ENCODE measurements at places on chromosomes 2 and 18.

GRCh38 chr2:227661025-227661649 is 5.5 kb upstream of the SCYGR5 start:
- no peak for DNase-seq

DNA sequence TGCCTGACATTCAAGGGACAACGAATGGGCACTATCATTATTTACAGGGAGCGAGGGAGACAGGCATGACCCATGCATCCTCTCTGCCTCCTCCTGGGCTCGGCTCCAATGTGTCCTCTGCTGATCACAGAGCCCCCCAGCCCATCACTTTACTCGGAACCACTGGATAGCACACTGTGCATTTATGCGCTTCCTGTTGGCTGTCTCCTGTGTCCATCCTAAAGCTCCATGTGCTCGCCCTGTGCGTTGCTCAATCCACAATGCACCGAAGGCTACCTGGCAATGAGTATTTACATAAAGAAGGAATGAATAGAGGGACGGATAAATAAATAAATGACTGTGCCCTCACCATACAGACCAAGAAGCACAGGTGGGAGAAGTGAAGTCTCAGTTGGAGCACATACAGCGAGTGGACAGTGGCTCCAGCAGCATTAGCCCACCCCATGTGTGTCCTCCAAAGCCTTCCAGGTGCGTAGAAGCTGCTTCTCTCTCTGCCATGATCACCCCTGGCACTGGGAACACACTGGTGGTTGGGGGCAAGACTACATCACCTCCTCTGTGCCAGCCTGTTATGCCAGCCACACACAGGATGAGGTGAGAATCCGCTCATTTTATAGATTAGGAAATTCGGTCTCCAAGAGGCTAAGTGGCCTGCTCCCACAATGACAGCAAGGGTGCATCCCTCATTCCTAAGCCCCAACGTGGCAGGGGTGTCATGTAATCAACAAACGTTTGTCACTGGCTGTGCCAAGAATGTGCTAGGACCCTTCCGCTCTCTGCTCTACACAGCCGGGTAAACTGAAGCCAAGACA is 2.3 kb upstream of the GDF7 start:
- DNase-seq: no peak

GRCh38 chr2:11368059-11368572 is 23.7 kb upstream of the ROCK2 start:
- no peak for DNase-seq

DNA sequence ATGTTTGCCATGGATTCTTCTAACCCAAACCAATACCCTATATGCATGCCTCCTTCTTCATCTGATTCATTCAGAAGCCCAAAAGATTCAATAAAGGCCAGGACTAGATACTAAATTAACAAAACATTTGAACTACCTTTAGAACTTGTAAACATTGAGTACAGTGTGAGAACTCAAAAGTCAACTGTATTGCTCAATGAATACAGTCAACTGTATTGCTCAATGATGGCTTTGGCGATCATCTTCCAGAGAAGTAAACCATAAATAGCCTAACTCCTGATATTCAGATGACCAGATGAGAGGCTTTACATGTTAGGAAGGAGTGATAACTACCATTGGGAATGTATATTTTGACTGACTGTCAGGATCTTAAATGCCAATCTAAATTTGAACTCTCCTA is 206.5 kb upstream of the ITGA4 start:
- DNase-seq: peak; percentile 13

DNA sequence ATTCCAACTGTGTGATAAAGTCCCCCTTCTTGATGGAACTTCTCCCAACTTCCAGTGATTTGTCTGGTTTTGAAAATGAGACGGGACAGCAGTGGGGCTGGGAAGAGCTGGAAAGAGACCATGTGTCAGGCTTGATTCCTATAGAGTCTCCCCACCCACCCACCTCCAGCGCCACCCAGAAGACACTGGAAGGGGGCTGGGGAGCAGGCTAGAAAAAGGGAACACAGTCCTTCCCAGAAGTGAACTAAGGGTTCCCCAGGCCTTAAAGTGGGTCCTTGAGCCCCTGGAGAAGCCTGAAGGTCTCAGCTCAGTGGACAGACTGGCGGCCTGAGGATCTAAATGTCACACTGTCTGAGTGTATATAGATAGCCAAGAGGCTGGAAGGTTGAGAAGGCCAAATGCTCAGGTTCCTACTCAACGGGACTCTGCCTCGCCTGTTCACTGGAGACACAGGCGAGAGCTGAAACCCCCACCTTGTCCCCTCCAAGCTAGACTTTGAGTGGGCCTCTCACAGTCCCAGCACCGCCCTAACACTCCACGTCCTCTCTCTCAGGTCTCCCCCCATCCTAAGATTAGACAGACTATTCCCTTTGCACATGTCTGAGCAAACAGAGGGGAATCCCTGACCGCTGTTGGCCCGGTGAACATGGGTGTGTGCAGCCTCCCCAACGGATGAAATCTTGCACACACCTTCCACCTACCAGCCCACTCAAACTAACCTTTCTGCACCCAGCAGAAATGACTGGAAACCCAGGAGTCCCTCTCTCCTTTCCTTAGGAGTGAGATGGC is 1.6 kb downstream of the PKDCC start:
- DNase-seq: no peak

DNA sequence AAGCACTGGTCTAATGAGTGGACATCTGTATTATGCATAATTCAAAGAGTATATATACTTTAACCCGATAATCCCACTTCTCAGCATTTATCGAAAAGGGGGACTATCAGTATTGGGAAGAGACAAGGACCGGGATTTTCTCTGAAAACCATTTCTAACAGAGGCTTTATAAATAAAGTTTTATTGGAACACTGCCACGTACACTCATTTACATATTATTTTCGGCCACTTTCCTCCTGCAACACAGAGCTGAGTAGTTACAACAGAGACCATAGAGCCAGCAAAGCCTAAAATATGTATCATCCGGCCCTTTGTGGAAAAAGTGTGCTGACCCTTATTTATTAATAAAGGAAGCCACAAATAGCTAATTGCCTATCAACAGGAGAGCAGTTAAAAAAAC is 3.2 kb downstream of the HJURP start:
- no peak for DNase-seq

DNA sequence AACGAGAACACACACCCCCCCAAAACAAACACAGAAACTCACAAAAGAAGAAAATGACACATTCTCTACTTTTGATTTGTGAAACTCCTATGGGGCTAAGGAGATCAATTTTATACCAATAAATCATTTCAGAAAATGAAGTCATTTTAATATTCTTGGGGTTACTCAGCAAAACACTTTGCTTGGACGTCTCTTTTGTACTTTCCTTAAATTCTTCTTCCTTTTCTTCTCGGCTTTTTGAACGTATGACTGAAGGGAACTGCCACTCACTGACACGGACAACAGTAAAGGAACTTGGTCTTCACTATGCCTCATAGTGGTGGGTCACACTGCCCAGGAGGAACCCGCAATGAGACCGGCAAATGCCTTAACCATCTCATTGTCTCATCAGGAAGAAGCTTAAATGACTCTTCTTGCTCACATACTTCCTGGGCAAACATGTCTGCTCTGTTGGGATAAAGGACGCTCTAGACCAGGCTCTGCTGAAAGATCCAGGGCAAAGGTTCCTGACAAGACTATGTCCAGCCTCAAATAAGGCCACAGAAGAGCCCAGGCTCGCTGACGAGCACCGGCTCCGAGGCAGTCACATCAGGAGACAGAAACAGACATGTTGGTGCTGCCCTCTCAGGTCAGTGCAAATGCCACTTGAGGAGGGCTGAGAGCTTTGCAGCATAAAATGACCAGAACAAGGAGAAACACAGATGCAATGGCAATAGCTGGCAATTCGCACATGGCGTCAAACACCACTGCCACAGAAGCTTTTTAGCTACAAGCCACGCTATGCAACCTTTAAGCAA is 205.5 kb downstream of the TGIF1 start:
- DNase-seq: no peak

DNA sequence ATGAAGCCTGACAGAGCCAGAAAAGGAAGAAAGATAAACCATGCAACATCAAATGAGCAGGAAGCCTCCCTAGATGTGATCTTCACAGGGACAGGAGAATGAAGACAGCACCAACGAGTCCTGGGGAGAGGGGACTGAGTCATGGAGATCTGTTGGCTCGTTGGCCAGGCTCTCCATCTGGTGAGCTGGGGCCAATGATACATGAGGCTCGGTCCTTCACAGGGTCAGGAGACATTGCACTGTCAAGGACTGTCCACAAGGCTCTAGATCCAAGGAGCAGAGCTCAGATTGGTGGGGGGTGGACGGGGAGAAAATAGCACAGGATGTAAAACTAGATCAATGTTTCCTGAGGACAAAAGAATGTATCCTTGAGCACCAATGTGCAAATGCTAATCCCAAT is 735 bp downstream of the CD207 start:
- DNase-seq: no peak

GRCh38 chr2:185811580-185811979 is 73.0 kb downstream of the FSIP2 start:
- DNase-seq: no peak

DNA sequence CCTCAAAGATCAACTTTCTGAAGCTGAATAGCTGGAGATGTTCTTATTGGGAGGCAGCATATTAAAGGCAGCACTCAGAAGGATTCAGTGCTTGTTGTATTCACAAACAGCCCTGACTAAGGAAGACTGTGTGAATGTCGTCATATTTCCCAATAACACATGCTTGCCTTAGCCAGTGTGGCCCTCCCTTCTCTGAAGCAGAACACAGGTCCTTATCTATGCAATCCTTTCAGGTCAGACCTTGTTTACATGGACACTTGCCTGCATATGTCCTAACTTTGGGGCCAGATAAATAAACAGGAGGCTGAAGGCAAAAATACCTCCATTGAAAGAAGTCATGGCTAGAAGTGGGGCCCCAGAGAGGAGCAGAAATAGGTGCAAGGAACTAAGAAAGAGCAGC is 97.2 kb downstream of the SLC4A3 start:
- DNase-seq: no peak

DNA sequence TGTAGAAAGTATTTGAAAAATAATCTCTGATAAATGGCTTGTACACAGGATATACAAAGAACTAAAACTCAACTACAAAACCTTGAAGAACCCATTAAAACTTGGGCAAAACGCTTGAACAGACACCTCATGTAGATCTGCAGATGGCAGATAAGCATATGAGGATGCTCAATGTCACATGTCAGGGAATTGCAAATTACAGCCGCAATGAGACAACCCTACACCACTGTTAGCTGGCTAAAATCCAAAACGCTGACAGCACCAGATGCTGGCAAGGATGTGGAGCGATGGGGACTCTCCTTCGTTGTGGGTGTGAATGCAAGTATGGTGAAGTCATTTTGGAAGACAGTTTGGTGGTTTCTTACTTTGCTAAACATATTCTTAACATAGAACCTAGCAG is 53.7 kb downstream of the SNTG2 start:
- DNase-seq: no peak

DNA sequence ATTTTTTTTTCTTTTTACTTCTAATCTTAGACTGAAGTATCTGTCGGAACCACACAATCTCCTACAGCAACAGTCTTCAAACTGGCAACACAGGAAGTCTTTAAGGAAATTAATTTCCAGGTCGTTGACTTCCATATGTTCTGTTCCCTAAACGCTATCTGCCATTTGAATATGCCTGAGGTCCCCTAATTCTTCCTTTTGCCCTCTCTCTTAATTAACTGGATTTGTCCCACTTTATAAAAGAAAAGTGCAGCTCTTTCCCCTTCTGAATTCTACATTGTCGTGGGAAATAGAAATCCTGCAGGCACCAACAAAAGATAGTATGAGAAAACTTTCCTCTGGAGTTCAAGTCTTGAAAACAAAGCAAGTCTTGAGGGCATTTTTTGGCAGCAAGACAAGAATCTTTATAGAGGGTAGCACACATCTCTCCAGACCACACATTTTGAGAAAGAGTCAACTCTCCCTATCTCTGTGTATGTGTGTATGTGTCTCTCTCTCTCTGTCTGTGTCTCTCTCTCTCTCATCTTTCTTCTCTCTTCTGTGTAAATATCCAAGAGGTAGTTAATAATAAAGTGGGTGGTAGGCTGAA is 879.8 kb downstream of the SOCS6 start:
- no peak for DNase-seq

DNA sequence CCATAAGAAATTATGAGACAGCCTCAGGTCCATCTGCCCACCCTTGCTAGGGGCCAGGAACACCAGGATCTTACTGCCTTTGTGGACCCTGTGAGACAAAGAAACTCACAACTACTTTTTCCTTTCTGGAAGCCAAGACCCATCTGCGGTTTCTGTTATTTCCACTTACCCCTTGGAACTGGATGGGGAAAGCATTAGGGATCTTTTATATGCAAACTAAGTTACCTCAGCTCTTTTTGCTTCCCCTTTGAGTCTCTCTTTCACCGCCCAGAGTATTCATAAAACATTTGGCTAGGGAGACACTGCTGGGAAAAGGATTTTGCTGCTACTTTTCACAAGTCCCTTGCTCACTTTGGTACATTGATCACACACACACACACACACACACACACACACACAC is 95.7 kb downstream of the ZNF385B start:
- DNase-seq: no peak

GRCh38 chr2:9234680-9235146 is 28.1 kb downstream of the ASAP2 start:
- DNase-seq: peak; percentile 93

GRCh38 chr2:38572167-38572566 is 30.6 kb downstream of the HNRNPLL start:
- peak; percentile 60 for DNase-seq

DNA sequence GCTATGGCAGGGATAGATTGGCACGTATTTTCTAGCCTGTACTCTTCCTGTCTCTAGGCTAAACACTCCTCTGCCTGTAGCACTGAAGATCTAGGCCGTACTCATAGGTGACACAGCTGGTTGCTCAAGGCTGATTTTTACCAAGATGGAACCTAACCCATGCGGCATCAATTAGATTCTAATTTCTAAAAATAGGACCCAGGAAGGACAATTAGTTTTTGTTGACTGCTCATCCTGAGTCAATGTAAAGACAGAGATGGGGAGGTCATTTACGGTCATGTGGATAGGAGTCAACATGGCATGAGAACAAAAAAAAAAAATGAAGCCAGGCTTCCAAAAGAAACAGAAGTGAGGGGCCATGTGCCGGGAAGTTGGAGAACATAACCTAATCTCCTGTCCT is 360.7 kb upstream of the ETAA1 start:
- no peak for DNase-seq

DNA sequence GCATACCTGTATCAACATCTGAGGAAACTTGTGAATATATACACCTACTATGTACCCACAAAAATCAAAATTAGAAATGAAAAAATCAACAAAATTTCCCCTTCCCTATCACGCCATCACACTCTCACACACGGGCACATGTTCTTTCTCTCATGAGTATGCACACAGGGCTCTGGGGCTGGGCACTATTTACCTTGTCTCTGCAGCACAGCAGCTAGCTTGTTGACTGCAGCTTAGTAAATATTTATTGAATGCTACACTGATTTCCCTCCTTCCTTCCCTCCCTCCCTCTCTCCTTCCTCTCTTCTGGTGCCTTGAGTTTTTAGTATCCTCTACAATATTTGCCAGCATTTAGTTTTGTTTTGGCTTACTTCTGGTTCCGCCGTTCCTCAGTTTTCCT is 182.7 kb upstream of the LHCGR start:
- no peak for DNase-seq
